Skeletal muscle tissue (tissue), 5 donors: ENCODE measurements at places on chromosomes 11 and 22. TPM values are rescaled to one million over a fixed set of nuclear protein-coding genes. Genes with fewer than 3 reads are reported as not detected.

The WNT11 gene
- total RNA-seq = 18.3 TPM

The ARSA gene
- total RNA-seq = 5.2 TPM

The APOA4 gene
- 0.52 TPM for total RNA-seq

The ACP2 gene
- 11.5 TPM for total RNA-seq

The KCTD14 gene
- 0.52 TPM for total RNA-seq

The FREY1 gene
- total RNA-seq = 1.6 TPM

The TBX1 gene
- total RNA-seq = 4.2 TPM

The SLN gene
- 2,012 TPM for total RNA-seq

The CEND1 gene
- total RNA-seq = not detected

The C11orf91 gene
- total RNA-seq = not detected

The CCDC87 gene
- not detected for total RNA-seq

The OAF gene
- total RNA-seq = 13.6 TPM

The ALX4 gene
- total RNA-seq = 2.1 TPM

The GLB1L2 gene
- total RNA-seq = 1.0 TPM

The PNPLA5 gene
- not detected for total RNA-seq

The ANKK1 gene
- not detected for total RNA-seq

The GNAZ gene
- total RNA-seq = 2.1 TPM

The TPBGL gene
- not detected for total RNA-seq

The KRTAP5-2 gene
- not detected for total RNA-seq

The SLC1A2 gene
- 1.6 TPM for total RNA-seq

The BIK gene
- 0.52 TPM for total RNA-seq

The PYGM gene
- 291 TPM for total RNA-seq

The OR5P2 gene
- total RNA-seq = not detected

The SCGB1A1 gene
- total RNA-seq = not detected

The OR8A1 gene
- total RNA-seq = not detected

The DNAJB7 gene
- total RNA-seq = not detected

The CATSPER1 gene
- not detected for total RNA-seq

The CD3G gene
- total RNA-seq = under 0.01 TPM

The MOGAT2 gene
- total RNA-seq = 0.52 TPM

The SCN4B gene
- total RNA-seq = 2.1 TPM

The HORMAD2 gene
- not detected for total RNA-seq

The OR6T1 gene
- total RNA-seq = not detected

The DDTL gene
- 3.7 TPM for total RNA-seq

The PDE3B gene
- total RNA-seq = 5.2 TPM
